C1 segment of cervical spinal cord (tissue), 14 donors: ENCODE measurements at places on chromosomes 1 and 21.

DNA sequence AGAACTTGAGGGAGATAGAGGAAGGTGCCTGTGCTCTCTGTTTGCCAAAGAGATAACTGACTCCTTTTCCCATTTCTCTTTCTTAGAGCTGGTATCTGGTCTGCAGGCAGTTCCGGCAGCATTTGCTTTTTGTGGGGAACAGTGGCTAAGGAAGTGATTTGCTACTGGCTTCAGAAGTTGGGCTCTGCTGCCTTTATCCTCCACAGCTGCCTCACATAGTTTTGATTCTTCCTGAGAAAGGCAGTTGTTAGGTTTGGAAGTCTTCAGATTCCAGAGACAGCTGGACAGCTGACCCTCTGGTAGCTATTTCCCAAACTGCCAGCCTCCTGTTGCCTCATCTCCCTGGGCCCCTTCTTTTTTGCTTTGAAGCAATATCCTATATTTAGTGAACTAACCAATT lies 62.6 kb upstream of the MACF1 start:
- DNase-seq: no peak

GRCh38 chr1:51997974-51998382 lies 7.5 kb upstream of the RAB3B start:
- no peak for DNase-seq

GRCh38 chr1:175618559-175618958 lies 124.8 kb downstream of the TNR start:
- no peak for DNase-seq

DNA sequence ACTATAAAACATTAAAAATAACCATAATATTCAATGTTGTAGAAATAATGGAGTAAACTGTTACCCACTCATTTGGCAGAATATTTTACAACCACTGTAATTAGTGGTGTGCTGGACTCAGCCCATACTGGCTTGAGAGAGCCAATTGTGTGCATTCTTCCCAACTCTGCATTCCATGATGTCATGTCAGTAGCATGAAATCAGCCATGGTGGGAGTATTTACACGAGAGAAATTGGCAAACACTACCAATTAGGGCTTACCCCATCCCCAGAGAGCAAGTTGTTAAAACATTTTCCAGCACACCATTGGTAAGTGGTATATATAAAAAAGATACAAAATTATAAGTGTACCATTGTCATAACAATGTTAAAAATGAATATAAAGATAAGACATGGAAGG lies 19.1 kb upstream of the QSOX1 start:
- no peak for DNase-seq

GRCh38 chr1:209645574-209646452 lies 6.4 kb downstream of the LAMB3 start:
- DNase-seq: no peak

DNA sequence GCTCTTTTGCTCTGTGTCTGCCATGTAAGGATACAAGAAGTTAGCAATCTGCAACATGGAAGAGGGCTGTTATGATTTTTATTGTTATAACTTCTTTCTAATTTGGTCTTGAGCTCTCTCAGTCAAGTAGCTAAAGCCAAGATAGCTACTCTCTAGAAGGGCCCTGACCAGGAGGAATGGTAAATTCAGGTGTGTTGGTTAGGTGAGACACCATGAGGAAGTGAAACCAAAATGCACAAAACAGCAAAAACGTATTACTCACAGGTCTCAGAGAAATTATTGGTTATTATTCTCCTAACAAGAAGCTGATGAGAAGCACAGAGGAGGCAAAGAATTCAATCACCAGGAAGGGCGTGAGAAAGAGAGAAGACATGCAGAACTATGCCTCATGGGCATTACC lies 51.8 kb upstream of the INSL5 start:
- DNase-seq: no peak

DNA sequence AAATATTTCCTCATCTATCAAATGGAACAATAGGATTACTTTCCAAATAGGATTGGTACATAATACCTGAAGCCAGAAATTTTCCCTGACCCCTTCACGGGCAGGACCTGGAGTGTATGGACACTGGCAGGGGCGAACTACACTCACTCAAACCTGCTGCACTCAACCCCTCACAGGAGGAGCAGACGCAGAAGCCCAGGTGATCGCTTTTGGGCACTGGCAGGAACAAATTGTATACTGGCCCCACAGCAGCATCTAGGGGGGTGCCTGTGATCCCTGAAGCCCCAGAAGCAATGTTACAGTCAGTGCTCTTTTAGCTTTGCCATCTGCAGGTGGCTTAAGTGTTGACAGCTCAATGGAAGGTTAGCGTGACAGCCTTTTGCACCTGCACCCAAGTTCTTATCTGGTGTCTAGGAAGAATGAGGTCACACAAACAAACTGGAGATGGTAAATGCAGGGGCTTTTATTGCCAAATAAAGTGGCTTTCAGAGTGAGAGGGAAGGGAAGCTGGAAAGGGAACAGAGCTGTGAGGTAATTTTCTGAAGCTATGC lies 199.2 kb upstream of the NEGR1 start:
- DNase-seq: no peak

DNA sequence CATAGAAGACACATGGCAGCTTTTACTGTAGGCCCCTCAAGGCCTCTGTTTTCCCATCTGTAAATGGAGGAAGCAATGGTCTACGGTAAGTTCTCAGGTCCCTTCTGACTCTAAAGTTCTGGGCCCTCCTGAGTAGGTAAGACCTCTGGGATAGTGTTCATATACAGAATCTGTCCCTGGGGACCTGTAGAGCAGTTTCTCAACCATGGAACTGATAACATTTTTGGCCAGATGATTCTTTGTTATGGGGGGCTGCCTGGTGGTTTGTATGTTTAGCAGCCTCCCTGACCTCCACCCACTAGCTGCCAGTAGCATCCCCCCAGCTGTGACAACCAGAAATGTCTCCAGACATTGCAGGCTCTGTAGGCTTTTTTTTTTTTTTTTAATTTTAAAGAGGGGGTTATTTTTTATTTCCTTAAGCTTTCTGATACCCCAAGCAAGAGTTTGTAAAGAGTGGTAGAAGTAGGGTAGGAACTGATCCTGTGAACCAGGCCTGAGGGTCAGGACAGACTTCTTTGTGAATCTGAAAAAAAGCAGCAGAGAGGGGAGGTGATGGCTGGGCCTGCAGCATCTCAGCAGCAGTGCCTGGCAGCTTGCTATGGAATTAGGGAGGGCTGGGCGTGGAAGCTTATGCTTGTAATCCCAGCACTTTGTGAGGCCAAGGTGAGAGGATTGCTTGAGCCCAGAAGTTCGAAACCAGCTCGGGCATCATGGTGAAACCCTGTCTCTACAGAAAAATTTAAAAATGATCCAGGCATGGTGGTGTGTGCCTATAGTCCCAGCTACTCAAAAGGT lies 20.2 kb upstream of the TCEA3 start:
- no peak for DNase-seq

- no peak for DNase-seq
Measured at GRCh38 chr1:229340496-229340895, 2.4 kb downstream of the CCSAP start.

GRCh38 chr1:164726235-164726634 lies 167.3 kb downstream of the PBX1 start:
- no peak for DNase-seq

DNA sequence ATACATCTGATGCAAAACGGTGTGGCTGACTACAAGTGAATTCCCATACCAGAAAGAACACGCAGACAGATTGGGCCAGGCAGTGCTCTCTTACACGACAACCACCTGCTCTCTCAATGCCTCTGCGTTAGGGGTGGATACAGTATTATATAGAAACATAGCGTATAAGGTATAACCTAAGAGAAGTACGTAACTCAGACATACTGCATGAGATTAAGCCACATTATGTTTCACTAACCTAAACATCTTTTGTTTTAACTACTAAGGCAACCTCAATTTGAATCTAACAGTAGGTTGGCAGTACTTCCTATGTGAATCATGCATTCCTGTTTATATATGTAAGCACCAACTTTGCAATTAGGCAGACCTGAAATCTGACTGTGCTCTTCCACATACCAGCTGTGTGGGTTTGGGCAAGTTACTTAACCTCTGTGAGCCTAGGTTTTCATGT lies 58.1 kb upstream of the COA6 start:
- DNase-seq: no peak

- no peak for DNase-seq
Measured at GRCh38 chr1:21573971-21574465, 64.8 kb downstream of the ALPL start.

DNA sequence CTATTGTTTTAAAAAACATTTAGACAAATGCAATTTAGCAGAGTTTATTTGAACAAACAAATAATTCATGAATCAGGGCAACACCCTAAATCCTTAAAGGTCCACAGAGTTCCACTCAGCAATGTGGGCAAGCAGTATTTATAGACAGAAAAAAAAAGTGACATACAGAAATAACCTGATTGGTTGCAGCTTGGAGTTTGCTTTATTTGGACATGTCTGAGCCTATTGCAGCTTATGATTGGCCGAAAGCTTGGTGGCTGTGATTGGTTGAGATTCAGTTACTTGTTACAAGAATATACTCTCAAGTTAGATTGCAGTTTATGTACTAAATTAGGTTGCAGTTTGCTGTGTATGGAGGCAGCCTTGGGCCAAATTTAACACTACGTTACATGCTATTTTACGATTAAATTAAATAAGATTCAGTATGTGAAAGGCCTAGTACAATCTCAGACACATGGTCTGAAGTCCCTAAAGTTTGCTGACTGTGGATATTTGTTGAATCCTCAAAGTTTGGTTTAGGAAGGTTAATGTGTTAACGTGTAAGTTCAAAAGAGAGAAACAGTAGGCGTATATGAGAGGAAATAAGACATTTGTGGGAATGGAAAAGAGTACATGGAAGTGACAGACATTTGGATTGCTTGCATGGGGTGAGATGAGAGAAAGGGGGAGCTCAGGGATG lies 6.9 kb upstream of the CAMSAP2 start:
- no peak for DNase-seq

GRCh38 chr21:29248124-29248523 lies 50.6 kb upstream of the BACH1 start:
- DNase-seq: no peak

GRCh38 chr1:52424813-52425212 lies 20.4 kb downstream of the PRPF38A start:
- no peak for DNase-seq

DNA sequence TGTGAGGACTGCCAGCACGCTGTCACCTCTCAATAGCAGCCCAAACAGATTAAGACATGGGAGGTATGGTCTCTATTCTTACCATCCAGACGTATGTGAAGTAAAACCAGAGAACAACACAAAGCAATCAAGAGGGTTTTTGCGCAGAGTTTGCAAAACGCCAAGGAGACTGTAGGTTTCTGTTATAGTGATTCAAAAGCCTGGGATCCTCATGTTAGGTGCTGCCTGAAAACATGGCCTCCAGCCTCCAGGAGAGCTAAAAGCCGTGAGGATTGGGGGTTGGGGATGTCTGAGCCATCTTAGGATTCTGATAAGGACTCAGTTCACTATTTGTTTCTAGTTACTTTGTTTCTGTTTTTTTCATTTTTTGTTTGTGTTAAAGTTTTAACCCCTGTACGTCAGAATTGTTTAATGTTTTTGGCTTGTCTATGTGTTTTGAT lies 4.2 kb upstream of the CCT8 start:
- DNase-seq: peak; percentile 19

DNA sequence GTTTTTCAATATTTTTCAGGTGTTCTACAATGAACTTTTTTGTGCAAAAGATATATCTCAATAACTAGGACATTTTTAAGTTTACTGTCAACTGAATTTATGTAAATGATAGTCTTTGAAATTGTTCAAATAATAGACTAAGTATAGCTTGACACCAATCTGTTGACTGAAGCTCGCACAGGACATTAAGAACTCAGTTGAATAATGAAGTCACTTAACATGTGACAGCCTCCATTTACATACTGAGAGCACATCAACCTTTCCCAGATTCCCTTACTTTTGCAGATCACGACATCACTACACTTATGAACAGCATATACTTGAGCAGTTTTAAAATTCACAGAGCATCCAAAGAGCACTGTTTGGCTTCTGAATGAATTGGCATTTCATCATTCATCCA lies 268.2 kb downstream of the LRRC7 start:
- DNase-seq: no peak

DNA sequence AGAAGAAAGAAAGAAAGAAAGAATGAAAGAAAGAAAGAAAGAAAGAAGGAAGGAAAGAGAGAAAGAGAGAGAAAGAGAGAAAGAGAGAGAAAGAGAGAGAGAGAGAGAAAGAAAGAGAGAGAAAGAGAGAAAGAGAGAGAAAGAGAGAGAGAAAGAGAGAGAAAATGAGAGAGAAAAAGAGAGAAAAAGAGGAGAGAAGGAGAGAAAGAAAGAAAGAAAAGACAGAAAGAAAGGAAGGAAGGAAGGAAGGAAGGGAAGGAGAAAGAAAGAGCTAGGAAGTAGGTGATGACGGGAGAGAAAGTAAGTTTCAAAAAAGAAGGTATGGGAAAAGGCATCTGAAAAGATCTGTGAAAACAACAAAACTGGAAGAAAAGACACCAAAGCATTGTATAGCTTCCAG lies 72.0 kb downstream of the GRIK1 start:
- no peak for DNase-seq

GRCh38 chr1:1906185-1907097 lies 8.6 kb upstream of the CALML6 start:
- peak; percentile 75 for DNase-seq

GRCh38 chr1:70486676-70487458 lies 75.8 kb downstream of the CTH start:
- no peak for DNase-seq

DNA sequence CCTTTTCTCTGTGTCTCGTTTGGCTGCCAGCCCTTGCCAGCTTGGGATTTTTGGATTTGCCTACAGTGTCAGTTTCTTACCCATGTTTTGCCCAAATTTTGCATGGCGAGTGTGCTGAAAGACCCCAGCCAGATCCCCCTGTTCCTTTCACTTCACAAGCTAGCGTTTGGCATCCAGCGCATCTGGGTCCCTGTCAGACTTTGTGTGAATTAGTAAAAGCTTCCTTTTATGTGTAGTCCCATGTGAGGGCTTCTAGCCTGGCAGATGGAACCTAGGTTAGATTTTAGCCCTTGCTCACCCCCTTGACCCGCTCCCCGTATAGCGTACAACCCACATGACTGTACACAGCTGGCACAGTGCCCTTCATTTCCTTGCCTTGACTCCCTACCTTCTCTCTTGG lies 22.3 kb upstream of the GALNT2 start:
- DNase-seq: no peak

DNA sequence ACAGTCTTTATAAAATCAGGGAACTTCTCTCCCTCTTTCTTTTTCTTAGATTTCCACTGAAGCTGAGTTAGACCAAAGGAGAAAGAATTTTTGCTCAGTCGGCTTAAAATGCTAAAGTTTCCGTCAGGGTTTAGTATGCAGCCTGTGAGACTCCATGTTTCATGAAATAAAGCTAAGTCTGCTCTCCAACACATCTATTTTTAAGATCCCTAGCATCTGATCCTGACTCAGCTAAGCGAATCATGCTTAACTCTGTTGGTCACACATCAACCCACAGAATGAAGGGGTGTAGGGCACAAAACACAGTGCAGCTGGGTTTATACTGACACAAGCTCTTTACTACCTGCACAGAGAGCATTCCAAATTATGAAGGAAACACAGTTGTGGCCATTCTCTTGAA lies 102.4 kb upstream of the ZNF281 start:
- DNase-seq: no peak

- no peak for DNase-seq
Measured at GRCh38 chr1:44086692-44087474, 31.7 kb upstream of the KLF17 start.

- DNase-seq: no peak
Measured at GRCh38 chr1:89608319-89608983, 24.5 kb upstream of the LRRC8C start.

- no peak for DNase-seq
Measured at GRCh38 chr21:38853421-38853919, 47.7 kb downstream of the ETS2 start.

- DNase-seq: no peak
Measured at GRCh38 chr21:42209801-42210479, 9.0 kb upstream of the ABCG1 start.

- DNase-seq: no peak
Measured at GRCh38 chr21:46146856-46147255, 8.5 kb downstream of the FTCD start.
